Activated T-helper 1 cell treated with anti-CD3 and anti-CD28 coated beads, Interleukin-12 subunit alpha, Interleukin-12 subunit beta, Interleukin-2, Interleukin-4 antibody, amounts not matched to agents 30 ng/mL and 10 ng/mL and 1 ng/mL, durations not matched to agents 14 hours and 24 hours and 36 hours (primary cell): ENCODE measurements at places on chromosomes 4 and X.

- no peak for DNase-seq
Observed at GRCh38 chr4:131644619-131645018, 1504.5 kb upstream of the PCDH10 start.

DNA sequence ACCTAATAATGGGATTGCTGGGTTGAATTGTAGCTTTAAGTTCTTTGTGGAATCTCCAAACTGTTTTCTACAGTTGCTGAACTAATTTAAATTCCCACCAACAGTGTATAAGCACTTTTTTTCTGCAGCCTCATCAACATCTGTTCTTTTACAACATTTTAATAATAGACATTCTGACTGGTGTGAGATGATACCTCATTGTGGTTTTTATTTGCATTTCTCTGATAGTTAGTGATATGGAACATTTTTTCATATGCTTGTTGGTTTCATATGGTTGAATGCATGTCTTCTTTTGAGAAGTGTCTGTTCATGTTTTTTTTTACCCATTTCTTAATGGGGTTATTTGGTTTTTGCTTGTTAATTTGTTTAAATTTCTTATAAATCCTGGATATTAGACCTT, 1718.9 kb downstream of the C4orf33 start:
- DNase-seq: no peak

DNA sequence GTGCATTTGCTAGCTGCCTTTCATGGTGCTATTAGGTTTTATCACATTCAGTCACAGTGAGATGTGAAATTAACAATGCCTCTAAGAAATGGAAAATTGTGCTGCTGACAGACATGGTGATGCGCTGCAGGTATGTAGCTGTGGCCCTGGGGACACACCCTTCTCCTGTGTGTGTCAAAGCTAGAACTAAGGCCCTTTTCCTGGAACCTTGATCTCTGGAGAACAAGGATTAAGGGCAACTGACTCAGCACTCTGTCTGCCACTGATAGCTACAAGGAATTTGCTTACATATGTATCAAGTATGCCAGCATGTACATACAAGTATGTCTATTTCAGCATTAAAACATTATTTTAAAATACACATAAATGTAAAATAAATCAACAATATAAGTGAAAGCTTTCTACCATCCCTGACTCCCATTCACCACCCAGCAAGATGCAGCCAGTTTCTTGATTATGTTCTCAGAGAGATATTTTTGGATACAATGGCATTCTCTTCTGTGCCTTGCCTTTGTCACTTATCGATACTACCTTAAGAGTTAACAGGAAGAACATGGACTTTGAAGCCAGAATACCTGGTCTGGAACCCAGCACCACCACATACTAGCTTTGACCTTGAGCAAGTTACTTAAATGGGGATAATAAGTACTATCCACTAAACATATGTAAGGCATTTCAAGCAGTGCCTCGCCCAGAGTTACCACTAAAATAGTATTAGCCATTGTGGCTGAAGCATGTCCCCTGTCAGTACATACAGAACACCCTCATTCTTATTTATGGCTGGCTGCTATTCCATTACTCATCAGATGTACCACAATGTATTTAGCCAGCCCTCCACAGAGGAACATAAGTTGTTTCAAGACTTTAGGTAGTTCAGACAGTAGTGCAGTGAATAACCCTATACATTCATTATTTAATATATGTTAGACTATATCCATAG, 68.5 kb downstream of the NPNT start:
- DNase-seq: no peak

DNA sequence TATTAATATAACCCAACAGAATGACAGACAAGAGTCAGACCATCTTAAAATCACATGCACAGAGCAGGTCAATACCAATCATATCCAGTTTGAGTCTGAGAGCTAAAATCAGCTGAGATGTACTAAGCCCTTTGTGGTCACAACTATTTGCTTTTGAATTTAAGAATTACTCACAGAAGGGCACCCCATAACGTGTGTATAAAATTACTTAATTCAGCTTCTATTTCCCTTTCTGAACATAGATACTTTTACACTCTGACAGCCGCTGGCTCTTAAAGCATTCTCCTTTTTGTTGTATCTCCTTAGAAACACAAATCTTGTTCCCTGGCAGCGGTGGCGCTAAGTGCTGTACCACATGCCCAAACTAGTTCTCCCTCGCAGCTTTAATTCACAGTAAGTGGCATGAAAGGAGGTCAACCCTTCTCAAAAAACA, 14.8 kb upstream of the PPARGC1A start:
- DNase-seq: no peak

DNA sequence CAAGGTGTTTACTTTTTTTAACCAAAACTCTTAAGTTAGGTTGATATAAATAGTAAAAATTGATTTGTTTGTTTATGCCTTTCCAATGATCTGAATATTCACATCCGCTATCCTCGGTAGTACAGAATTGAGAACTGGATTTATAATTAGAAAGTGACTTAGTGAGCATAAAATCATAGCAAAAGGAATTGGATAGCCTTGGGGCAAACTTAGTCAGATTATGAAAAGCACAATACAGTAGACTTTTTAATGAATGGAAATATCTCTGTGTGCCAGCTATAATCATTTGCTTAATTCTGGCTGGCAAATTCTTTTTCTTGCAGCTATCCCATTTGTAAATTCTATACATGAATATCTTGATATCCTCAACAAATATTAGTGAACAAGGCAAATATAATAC, 713.5 kb downstream of the ADGRL3 start:
- DNase-seq: no peak

DNA sequence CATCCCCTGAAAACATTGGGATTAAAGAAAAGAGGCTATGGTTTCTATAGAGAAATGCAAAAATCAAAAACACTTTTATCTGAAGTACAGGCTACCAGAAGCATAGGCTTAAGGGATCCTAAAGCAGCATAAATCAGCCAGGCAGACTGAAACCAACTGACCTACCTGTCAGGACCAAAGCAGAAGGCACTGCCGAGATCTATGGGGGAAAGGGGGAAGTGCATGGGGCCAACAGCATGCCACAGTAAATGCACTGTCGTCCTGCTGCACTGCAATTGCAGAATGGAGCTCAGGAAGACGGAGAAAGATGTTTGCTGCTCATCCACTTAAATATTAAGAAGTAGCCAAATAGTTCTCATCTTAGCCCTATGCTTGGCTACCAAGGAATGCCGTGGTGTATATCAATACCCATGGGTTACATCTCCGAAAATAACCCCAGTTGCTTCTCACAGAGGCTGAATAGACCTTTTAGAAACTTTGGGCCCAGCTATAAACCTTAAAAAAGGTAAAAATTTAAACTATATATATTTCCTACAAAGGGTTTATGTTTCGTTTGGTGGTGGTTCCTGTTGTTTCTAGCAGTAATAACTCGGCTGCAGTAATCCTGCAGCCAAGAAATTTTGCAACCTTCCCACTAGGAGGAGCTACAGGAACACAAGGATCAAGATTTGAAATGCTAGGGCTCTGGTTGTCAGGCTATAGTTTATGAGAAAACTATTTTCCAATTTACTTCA, 312.2 kb upstream of the DIAPH2 start:
- DNase-seq: no peak

- no peak for DNase-seq
Observed at GRCh38 chr4:111997785-111998184, 147.5 kb upstream of the FAM241A start.
